ENCODE measurements at places on chromosomes 1 and 21. TPM values are rescaled to one million over a fixed set of nuclear protein-coding genes. Genes with fewer than 3 reads are reported as not detected.

The KRTAP19-1 gene
- not detected for total RNA-seq

The GPR157 gene
- total RNA-seq: 1.7 TPM

The C4BPB gene
- not detected for total RNA-seq

- no peak for DNase-seq
Observed at GRCh38 chr1:20875198-20875973, 88.3 kb upstream of the HP1BP3 start.

DNA sequence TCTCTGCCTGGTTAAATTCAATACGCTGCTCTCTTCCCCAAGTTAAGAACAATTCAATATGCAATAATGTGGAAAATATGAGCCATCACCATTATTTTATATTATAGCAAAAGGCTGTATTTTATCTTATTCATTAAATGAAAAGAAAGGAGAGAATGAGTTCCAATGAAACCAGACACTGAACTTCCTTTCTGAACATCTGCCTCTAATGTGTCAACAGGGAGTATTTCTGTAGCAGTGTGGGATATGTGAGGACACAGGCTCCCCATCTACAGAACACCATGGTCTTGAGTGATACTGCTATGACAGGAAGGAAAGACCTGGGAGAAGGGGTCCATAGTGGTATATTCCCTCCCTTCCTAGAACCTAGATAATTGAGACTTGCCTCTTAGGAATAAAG lies 46.3 kb downstream of the CASQ2 start:
- no peak for DNase-seq

GRCh38 chr1:28021064-28021463 lies 61.3 kb downstream of the XKR8 start:
- no peak for DNase-seq

DNA sequence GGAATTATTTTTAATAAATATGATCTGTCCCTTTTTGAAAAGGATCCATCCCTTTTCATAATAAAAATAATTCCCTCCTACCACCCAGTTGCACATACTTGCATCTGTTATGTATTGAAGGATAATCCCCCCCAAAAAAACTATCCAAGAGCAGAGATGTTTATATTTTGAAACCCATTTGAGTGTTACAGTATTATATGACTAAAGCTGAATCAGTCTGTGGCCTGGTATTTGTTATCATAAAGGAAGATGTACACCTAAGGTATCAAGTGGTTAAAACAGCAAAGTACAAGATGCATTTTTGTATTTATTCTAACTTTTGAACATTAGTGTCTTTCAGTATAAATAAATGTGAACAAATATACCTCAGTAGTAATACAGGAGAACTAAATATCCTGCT lies 12.7 kb upstream of the TGFB2 start:
- no peak for DNase-seq

DNA sequence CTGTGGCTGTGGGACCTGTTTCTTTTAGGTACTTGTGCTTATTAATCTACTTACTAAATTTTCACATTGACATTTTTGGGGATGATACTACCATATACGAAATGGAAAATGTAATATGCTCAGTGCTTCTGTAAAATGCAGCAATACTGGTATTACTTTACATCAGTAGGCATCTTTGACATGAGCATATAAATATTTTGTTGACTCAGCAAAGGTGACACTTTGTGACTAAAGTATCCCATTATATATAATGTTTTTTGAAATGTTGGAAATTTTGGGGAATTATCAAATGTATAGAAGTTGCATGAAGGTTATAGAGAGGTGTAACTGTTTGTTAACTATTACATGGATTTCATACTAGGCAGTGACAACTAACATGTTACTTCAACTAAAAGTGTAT lies 2.3 kb upstream of the FAM177B start:
- DNase-seq: no peak

DNA sequence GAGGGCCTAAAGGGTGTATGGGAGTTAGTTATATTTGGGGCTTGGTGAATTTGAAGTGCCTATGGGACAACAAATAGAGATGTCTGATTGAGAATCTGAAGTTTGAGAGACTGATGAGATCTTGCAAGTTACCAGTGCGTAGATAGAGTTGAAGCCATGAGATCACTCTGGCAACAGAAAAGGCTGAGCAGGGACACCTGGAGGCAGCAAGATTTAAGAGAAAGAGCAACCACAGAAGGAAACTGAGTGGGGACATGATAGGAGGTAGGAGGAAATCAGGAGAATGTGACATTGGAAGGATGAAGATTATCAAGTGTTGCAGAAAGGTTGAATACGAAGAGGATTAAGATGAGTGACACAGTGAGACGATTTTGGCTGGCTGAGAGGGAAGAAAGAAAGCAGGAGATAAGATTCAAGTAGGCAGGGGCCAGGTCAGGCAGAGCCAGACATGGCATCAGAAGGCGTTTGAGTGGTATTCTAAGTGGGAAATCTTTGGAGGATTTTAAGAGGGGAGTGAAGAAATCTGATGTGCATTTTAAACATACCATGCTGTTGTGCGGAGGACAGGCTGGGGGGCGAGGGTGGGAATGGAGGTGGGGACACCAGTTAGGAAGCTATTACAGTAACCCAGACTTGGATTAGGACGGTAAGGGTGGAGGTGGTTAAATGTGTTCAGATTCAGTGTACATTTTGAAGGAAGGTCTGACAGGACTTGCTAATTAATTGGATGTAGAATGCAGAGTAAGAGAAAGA lies 3.0 kb upstream of the MPL start:
- no peak for DNase-seq

GRCh38 chr1:229209816-229210215 lies 61.1 kb upstream of the RAB4A start:
- peak; percentile 4 for DNase-seq

DNA sequence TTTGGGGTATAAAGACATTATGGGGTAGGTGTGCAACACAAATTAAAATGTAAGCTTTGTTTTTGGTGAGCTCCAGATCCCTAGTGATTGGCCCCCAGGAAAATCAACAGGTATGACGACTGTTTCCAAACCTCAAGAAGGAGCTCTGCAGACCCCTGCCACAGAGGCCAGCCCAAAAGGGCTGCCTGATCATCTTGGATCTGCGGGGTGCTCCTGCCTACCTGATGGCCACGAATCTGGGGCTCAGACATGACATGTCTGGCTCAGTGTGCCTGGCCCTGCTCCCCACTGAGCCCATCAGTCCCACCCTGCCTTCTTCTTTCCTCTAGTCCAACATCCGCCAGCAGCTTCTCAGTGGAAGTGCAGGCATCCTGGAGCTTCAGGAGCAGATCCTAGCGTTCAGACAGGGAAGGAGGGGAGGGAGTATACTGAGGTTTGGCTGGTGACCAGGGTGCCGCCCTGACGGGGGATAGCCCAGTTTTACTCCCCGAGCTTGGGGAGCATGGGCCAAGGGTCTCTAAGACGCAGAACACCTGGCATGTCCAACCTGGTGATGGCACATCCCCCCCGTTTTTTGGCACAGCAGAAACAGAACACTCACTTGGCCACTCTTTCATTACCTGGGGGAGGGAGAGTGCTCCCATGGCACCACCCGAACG lies 31.8 kb downstream of the ZNF496 start:
- DNase-seq: no peak

GRCh38 chr1:17600321-17600720 lies 60.8 kb downstream of the ARHGEF10L start:
- DNase-seq: no peak

- DNase-seq: peak; percentile 93
Observed at GRCh38 chr1:101174722-101175121, 62.1 kb upstream of the S1PR1 start.

GRCh38 chr1:109631513-109632505 lies 12.2 kb downstream of the AMPD2 start:
- DNase-seq: no peak

- DNase-seq: no peak
Observed at GRCh38 chr1:244339073-244339692, 112.5 kb downstream of the ADSS2 start.

GRCh38 chr1:145849356-145850160 lies 4.1 kb downstream of the NUDT17 start:
- DNase-seq: peak; percentile 73

DNA sequence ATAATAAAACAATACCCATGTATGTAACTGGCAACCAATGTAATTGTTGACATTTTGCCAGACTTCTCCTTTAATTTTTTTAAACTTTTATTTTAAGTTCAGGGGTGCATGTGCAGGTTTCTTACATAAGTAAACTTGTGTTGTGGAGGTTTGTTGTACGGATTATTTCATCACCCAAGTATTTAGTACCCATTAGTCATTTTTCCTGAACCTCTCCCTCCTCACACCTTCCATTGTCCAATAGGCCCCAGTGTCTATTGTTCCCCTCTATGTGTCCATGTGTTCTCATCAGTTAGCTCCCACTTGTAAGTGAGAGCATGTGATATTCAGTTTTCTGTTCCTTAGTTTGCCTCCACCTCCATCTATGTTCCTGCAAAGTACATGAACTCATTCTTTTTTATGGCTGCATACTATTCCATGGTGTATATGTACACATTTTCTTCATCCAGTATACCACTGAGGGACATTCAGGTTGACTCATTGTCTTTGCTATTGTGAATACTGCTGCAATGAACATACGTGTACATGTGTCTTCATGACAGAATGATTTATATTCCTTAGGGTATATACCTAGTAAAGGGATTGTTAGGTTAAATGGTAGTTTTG lies 6.7 kb downstream of the DEPDC1 start:
- DNase-seq: no peak

GRCh38 chr21:23574932-23575331 lies 2032.3 kb downstream of the MRPL39 start:
- no peak for DNase-seq

All from GM23248 (cell line).